ENCODE measurements at places on chromosomes 7 and 10.

GRCh38 chr10:47057471-47057870 is 146.2 kb downstream of the PTPN20 start:
- DNase-seq: no peak

DNA sequence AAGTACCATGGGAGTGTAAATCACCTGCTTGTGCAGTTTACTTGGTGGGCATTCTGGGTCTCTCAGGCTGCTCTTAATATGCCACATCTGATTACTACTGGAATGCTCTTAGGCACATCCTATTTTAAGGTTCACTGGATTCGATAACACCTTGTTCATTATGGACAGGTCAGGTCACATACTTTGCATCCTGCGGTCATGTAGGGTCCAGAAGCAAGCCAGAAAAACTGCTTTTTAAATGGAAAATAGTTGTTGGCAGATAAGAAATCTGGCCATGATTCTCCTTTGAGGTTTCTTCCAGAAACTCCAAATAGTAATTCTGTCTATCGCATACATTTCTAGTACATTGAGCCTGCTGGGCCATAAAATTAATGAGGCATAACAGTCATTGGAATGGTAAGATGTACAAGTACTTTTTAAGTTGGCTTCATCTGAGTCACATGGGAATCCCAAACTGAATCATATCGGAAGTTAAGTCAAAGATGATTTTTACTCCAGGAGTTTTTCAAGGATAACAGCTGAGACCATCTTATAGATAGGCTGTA is 371.9 kb downstream of the LRRTM3 start:
- no peak for DNase-seq

- peak; percentile 62 for DNase-seq
Measured at GRCh38 chr10:118754229-118754555, 578 bp downstream of the CACUL1 start.

- DNase-seq: no peak
Measured at GRCh38 chr10:88893611-88894010, 13.6 kb downstream of the STAMBPL1 start.

GRCh38 chr10:59895629-59896116 is 10.7 kb downstream of the CCDC6 start:
- no peak for DNase-seq

DNA sequence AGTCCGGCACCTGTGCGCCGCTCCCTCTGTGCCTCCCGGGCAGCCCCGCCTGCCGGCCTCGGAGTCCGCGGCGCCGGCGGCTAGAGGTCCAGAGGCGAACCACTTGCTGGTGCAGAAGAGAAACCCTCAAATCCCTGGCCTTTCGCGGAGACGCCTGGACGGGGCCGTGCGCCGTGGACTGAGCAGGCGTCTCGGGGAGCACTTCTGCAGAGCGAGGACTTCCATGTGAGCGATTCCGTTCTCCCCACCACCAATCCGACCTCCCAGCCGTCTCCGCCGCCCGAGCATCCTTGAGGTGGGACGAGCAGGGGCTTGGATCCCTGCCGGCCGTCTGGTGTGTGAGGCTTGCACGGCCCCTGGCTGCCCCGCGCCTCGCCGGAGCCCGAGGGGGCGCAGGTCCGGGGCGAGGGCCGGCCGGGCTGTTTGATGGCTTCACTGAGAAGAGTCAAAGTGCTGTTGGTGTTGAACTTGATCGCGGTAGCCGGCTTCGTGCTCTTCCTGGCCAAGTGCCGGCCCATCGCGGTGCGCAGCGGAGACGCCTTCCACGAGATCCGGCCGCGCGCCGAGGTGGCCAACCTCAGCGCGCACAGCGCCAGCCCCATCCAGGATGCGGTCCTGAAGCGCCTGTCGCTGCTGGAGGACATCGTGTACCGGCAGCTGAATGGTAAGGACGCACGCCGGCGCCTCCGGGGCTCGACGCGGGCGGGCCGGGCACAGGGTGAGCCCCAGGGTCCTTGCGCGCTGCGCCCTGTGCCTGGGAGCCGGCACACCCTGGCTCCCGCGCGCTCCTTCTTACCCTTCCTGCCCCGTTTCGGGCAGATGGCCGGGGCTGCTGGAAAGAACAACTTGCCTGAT is 660 bp downstream of the GALNT17 start:
- peak; percentile 35 for DNase-seq

DNA sequence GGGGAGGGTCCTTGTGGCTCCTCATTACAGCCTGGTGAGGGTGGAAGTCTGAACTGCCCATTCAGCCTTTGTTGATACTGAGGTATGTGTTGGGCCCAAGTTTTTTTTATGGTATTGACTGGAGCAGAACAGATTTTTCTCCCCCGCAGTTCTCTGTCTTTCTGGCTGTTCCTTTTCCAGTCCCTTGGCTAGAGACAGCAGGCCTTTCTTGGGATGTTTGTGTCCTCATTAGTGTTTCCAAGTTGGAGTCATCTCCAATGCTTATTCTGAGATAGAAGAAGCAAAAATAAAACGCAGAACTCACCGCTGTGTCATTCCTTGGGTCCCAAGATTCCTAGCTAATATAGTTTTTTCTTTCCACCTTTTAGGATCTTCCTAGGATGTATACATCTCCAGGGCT is 193.3 kb downstream of the RAMP3 start:
- no peak for DNase-seq

DNA sequence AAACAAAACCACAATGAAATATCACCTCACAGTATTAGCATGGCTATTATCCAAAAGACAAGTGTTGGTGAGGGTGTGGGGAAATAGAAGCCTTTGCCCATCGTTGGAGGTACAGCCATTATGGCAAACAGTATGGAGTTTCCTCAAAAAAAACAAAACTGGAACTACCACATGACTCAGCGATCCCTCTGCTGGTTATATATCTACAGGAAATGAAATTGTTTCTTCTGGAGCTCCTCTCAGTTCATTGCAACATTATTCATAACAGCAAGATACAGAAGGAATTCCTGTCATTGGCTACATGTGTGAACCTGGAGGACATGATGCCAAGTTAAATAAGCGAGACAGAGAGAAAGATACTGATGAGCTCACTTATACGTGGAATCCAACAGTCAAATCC is 2.4 kb upstream of the UBE3C start:
- no peak for DNase-seq

GRCh38 chr10:126504063-126504760 is 115.9 kb upstream of the ADAM12 start:
- peak; percentile 73 for DNase-seq

DNA sequence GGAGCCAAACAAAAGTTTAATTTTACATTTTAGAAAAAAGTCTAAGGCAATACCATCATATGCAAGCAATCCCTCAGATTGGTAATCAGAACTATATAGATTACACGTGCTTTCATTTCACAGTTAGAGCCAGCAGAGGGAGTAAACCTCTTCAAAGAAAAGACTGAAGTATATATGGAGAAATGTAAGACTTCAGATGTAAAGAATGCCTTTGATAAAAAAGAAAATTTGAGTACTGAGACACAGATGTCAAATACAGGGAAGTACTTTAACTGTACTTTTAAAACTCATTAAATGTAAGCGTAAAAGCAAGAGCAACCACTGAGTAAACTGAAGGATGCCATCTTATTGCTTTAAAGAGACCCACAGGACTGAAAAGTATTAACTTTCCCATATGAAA is 101.4 kb upstream of the FAM133B start:
- peak; percentile 71 for DNase-seq

DNA sequence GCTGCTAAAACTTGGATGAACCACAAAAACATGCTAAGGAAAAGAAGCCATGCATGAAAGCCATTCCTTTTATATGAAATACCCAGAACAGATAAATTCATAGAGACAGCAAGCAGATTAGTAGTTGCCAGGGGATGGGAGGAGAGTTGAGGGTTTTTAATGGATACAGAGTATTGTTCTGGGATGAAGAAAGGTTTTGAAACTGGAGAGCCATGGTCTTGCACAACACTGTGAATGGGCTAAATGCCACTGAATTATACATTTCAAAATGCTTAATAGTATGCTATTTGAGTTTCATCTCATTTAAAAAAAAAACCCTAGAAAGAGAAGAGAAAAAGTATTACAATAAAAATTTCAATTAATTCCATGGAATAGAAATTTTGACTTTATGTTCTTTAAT is 154.3 kb downstream of the GNAT3 start:
- DNase-seq: no peak

- DNase-seq: peak; percentile 77
Measured at GRCh38 chr10:126373972-126374371, 14.3 kb downstream of the ADAM12 start.

- DNase-seq: no peak
Measured at GRCh38 chr10:27503498-27504006, 552 bp upstream of the RAB18 start.

DNA sequence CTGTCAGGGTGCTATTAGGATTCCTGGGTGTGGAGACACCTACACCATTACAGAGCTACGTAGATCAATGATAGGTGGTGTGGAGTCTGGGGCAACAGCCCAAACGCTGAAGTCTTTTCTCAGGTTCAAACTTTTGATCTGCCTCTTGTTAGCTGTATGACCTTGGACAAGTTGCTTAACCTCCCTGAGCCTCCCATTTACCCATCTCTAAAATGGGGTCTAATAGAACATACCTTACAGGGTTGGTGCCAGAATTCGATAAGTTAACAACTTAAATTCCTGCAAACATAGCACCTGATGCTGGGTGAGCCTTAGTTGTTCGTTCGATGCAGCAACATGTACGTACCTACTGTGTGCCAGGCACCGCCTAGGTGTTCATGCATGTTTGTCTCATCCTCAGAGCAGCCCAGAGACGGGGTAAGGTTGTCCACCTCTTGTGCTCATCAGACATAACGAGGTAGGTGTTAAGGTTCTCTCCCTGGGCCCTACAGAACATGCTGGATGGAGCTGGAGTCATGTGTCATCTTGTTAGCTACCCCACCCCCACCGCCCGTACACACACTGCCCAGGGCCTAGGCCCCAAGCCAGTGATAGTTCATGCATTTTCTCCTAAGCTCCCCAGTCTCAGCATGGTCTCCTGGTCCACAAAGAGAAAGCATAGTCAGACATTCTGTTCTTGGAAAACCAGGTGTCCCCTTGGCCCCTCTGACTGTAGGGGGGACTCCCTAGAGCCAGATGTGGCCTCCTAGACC is 41.0 kb upstream of the SLC29A3 start:
- DNase-seq: no peak

GRCh38 chr7:98998821-98999725 is 120.7 kb downstream of the TRRAP start:
- DNase-seq: no peak

DNA sequence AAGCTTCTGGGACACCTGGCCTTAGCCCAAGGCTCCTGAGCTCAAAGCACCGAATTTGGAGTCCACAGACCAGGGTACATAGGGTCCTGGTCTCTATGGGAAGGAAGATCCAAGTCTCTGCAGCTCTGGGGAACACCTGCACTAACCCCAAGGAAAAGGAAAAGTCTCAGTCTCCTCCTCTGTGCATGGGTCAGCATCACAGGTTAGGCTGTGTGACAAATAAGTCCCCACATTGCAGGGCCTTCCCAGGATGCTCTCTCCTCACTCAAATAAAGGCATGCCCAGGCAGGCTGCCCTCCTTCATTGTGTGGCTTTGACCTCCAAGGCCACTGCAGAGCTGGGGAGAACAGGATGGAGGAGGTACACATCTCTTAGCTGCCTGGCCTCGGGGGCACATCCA is 121.0 kb upstream of the ZMIZ1 start:
- DNase-seq: no peak

- DNase-seq: no peak
Measured at GRCh38 chr10:22821501-22821900, 106.4 kb upstream of the ARMC3 start.

- DNase-seq: peak; percentile 24
Measured at GRCh38 chr7:19239951-19240350, 94.7 kb upstream of the FERD3L start.

DNA sequence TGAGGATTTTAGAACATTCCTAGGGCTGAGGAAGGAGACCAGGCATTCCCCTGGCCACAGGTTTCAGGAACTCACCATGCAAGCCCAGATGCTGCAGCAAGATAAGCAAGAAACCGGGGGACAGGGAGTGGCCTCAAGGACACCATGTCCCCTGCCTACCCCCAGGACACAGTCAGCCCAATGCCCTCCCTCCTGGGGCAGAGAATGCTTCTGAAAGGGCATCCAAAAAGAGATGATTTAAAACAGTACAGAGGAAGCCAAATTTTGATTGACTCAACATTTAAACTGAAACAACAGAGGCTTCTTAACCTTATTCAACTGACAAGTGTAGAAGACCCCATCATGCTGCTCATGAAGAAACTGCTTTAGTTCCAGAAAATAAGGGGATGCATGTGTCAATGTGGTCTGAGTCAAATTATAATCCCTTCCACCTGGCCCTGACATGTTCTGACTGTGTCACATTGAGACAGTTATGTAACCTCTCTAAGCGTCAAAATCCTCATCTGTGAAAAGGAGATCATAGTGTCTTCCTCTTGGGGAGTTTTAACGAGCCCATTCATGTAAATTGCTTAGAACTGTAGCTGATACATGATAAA is 60.0 kb downstream of the ICA1 start:
- no peak for DNase-seq
